ENCODE measurements at places on chromosomes 4 and X.

DNA sequence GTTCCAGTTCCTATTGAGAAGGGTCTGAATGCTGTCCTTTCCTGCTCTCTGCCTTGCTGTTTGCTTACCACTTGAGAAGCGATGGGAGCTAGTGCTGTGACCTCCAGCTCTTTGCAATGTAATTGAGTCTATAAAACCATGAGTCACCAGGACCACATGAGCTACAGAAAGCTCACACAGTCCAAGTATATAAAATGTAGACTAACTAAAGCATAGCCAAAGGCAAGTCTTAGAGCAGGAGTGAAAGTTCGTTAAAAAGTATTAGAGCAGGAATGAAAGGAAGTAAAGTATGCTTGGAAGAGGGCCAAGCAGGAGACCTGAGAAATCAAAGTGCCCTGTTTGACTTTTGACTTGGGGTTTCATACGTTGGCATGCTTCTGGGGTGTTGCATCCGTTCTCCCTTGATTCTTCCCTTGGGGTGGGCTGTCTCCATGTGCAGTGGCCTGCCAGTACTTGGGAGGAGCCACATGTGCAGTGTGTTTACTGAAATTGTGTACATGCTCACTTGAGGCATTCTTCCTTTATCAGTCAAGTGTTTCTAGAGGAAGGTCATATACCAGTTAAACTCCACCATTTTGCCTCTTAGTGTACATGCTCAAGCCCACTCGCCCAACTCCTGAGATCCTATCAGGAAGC, 71.3 kb upstream of the KIT start:
- DNase-seq = no peak

- no peak for DNase-seq
These were observed 195.3 kb downstream of the SPRY1 start for GRCh38 chr4:123591875-123592274.

DNA sequence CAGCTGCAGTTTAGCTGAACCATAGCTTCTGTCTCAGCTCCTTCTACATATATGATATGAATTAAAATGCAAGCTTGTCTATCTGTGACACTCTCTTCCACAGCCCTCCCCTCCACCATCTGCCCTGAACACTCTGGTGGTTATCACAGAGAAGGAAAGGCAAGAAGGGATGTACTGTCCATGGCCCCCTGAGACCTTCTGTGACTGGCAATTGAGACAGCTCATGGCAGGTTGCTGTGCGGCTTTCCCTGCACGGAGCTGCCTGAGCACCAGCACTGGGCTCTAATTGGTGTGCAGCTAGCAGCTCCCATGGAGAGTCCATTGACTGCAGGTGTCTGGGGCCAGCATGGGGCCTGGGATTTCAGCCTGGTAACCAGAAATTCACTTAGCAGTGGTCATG, 109.8 kb upstream of the ANXA3 start:
- DNase-seq = no peak

- DNase-seq = no peak
These were observed 32.8 kb downstream of the VCX2 start for GRCh38 chrX:8138252-8138651.

- DNase-seq = no peak
These were observed 25.4 kb downstream of the MBNL3 start for GRCh38 chrX:132463411-132463810.

Data from substantia nigra (tissue), 51 donors.